Mesendoderm (in vitro differentiated cells): ENCODE measurements at places on chromosomes 4 and X.

DNA sequence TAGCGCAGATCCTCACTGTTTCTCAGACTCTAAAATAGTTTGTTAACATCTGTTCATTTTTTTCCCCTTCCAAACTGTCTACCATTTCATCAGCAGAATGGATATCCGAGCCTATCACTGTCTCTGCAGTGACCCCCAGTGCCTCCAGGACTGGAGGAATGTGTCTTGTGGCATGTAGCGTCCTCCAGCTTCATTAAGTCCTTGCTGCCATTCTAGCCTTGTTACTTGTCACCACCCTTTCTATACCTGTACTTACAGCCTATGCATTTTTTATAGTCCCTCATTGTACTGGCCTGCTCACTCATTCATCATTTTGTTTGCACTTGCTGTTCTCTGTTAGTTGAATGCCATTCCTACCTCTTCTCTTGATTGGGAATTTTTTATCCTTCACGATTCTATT, 179.1 kb downstream of the BMPR1B start:
- H3K27ac ChIP-seq = no peak overlapping the region
- no peaks in the 10 kb centered on the region for H3K27me3 ChIP-seq
- peaks cover 2% of the 10 kb centered on the region for H3K4me1 ChIP-seq

GRCh38 chr4:70449220-70449619, 22.8 kb upstream of the MUC7 start:
- H3K36me3 ChIP-seq = no peaks in the 10 kb centered on the region
- H3K4me1 ChIP-seq = no peaks in the 10 kb centered on the region
- H3K4me3 ChIP-seq = no peak overlapping the region
- H3K27ac ChIP-seq = no peak overlapping the region

DNA sequence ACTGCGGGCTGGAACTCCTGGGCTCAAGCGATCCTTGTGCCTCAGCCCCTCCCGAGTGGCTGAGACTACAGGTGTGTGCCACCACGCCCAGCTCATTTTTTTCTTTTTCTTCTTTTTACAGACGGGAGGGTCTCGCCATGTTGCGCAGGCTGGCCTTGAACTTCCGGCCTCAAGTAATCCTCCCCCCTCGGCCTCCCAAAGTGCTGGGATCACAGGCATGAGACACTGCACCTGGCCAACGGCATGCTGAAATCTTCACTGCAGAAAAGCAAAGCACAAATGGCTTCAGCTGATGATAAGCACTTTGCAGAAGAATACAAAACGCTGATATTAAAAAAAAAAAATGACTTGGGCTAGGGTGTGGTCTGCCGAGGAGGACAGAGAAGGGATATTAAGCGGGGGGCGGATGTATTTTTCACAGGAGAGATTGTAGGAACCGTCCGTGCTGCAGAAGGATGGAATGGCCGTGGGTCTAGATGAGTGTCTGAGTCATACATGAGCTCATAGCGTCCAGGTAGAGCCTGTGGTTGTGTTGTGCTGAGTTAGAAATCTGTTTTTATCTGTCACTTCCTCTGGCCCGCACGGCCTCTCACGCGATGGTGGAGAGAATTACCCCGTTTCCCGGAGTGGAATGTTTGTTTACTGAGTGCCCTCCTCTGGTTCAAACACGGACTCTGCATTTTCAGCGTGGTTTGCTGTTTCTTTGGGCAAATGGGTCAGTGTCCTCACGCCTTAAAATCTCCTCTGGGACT, 8.5 kb upstream of the AKAP17A start:
- no peak for DNase-seq
- no peak overlapping the region for H3K27ac ChIP-seq
- no peak overlapping the region for H3K4me3 ChIP-seq
- no peaks in the 10 kb centered on the region for H3K36me3 ChIP-seq

DNA sequence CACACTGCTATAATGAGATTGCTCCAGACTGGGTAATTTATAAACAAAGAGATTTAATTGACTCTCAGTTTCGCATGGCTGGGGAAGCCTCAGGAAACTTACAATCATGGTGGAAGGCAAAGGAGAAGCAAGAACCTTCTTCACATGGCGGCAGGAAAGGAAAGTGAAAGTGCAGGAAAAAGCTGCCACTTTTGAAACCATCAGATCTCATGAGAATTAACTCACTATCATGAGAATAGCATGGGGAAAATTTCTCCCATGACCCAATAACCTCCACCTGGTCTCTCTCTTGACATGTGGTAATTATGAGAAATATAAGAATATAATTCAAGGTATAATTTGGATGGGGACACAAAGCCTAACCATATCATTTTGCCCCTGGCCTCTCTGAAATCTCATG, 884.2 kb downstream of the GLUD2 start:
- no peak overlapping the region for H3K27ac ChIP-seq
- H3K4me1 ChIP-seq = no peaks in the 10 kb centered on the region
- no peak for DNase-seq
- H3K27me3 ChIP-seq = no peaks in the 10 kb centered on the region
- H3K4me3 ChIP-seq = no peak overlapping the region

- H3K4me3 ChIP-seq = no peak overlapping the region
- H3K36me3 ChIP-seq = no peaks in the 10 kb centered on the region
- H3K27ac ChIP-seq = no peak overlapping the region
Measured at GRCh38 chr4:22672944-22673343, 19.8 kb upstream of the GBA3 start.

DNA sequence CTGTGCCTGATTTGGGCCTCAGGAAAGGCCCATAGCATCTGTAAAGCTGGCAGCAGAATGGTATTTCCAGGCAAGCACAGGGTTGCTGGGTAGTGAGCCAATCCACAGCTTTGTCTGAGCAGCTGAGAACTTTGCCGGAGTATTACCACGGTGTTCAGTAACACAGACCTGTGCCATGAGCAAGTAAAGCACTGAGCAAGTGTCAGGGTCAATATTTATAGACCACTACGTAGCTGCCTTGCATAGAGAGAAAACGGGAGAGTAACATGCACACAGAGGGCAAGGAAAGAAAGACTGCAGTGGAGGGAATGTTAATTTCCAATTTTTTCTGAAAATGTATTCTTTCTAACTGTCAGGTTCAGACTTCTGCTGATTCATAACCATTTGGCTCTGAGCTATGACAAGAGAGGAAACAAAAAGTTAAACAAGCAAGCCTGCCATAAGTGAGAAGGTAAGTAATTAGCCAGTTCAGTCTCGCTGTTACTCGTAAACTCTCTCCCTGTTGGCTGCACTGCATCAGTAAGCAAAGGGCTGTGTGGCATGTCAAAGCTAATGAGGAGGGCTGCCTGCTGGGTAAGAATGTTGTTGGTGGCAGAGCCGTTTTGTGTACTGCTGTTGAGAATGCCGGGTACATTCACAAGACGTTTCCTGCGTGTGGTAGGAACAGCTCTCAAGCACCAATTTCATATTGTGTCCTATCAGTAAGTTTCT, 238.1 kb downstream of the BMPR1B start:
- H3K36me3 ChIP-seq = no peaks in the 10 kb centered on the region
- no peaks in the 10 kb centered on the region for H3K4me1 ChIP-seq
- DNase-seq = peak; percentile 76
- H3K4me3 ChIP-seq = no peak overlapping the region
- H3K27me3 ChIP-seq = no peaks in the 10 kb centered on the region

- no peak for DNase-seq
- no peaks in the 10 kb centered on the region for H3K36me3 ChIP-seq
- no peaks in the 10 kb centered on the region for H3K27me3 ChIP-seq
- H3K4me1 ChIP-seq = no peaks in the 10 kb centered on the region
Measured at GRCh38 chr4:183875251-183875825, 29.8 kb upstream of the STOX2 start.

DNA sequence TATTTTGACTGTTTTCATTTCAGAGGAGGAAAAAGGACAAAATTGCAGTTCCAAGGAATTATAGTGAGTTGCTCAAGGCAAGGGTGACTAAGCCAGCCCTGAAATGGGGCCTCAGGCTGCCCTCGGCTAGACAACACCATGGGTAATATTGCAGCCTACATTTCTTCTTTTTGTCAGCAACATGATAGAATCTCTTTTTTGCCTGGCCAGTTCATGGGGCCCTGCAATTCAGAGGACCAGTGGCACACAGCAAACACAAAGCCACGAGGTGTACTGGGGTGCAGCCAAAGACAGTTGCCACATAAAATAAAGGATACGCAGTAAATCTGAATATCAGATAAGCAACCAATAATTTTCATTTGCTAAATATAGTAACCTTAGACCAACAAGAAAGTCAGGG, 41.8 kb downstream of the RBM47 start:
- H3K4me3 ChIP-seq = no peak overlapping the region
- H3K36me3 ChIP-seq = no peaks in the 10 kb centered on the region
- DNase-seq = no peak
- H3K27me3 ChIP-seq = no peaks in the 10 kb centered on the region
- no peaks in the 10 kb centered on the region for H3K4me1 ChIP-seq

GRCh38 chrX:34859191-34859590, 83.4 kb upstream of the FAM47B start:
- no peaks in the 10 kb centered on the region for H3K4me1 ChIP-seq
- no peak overlapping the region for H3K27ac ChIP-seq
- H3K27me3 ChIP-seq = no peaks in the 10 kb centered on the region
- no peak for DNase-seq
- H3K36me3 ChIP-seq = no peaks in the 10 kb centered on the region

GRCh38 chr4:80295826-80296225, 29.4 kb downstream of the FGF5 start:
- H3K4me1 ChIP-seq = no peaks in the 10 kb centered on the region
- H3K27ac ChIP-seq = no peak overlapping the region
- H3K4me3 ChIP-seq = no peak overlapping the region
- no peaks in the 10 kb centered on the region for H3K27me3 ChIP-seq

DNA sequence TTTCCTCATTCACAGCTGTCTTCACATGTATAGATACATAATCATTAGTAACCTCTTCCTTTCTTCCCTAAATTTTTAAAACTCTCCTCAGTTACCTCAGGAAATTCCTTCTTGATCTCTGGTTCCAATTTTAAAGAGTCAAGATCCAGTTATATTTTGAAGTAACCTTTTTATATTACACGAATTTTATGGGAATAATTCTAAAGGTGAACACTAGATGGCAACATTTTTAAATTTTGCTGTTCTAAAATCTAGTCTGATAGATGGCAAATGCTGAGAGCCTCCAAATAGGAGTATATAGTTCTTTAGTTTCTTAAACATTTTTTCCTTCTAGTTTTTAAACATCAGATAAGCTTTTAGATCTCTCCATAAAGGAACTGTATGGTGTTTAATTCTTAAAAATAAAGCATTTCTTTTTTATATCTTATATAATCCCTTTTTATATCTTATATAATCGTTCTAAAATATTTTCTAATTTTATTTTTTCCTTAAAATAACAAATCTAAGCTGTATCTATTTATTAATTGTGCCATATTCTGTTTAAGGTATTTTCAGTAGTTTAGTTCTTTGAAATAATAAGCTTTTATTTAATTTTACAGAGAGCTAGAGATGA, 37.9 kb upstream of the PAPSS1 start:
- H3K4me1 ChIP-seq = no peaks in the 10 kb centered on the region
- no peak overlapping the region for H3K4me3 ChIP-seq
- H3K27me3 ChIP-seq = no peaks in the 10 kb centered on the region
- no peak for DNase-seq
- H3K36me3 ChIP-seq = no peaks in the 10 kb centered on the region
- no peak overlapping the region for H3K27ac ChIP-seq

DNA sequence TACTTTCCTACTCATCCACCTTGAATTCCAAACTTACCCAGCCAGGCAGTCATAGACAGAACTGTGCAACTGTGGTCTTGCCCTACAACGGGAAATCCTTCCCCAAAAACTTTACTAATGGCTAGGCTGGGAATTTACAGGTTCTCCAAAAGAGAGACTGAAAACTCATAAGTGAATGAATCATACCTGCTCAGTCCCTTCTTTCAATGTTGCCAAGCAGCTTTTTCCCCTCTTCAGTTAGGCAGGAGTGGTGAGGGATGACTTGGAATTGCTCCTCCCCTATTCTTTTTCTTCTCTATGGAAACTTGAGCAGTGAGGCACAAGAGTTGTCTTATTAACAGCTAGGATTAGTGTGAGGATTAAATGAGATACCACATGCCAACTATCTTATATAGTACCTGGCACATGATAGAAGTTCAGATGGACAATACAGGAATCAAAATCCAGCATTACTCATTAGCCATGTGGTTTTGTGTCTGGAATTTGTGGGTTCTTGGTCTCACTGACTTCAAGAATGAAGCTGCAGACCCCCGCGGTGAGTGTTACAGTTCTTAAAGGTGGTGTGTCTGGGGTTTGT, 105.9 kb downstream of the TEX13A start:
- H3K4me1 ChIP-seq = no peaks in the 10 kb centered on the region
- H3K27ac ChIP-seq = no peak overlapping the region

DNA sequence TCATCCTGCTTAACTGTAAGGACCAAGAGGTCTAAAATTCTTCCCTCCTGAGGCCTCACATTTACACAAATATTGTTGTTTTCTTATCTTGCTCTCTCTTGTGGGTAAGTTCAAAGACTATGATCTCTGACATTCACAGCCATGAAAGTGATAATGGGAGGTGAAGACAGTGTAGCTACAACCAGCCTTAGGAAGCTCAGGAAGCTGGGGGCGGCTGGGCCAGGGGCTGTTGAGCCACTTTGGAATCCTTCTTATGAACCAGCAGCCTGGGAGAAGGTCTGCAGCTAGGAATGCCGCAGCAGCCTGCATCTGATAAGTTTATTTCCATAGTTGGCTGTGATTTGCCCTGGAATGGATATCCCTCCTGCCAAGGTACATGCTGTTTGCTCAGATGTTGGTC, 316.2 kb downstream of the STIM2 start:
- H3K27ac ChIP-seq = no peak overlapping the region
- no peak overlapping the region for H3K4me3 ChIP-seq
- H3K4me1 ChIP-seq = no peaks in the 10 kb centered on the region
- H3K27me3 ChIP-seq = no peaks in the 10 kb centered on the region
- DNase-seq = peak; percentile 78

- H3K4me3 ChIP-seq = no peak overlapping the region
- H3K27ac ChIP-seq = no peak overlapping the region
- no peaks in the 10 kb centered on the region for H3K27me3 ChIP-seq
- no peak for DNase-seq
- no peaks in the 10 kb centered on the region for H3K4me1 ChIP-seq
- H3K36me3 ChIP-seq = no peaks in the 10 kb centered on the region
Measured at GRCh38 chr4:24274381-24274941, 309.9 kb downstream of the DHX15 start.

GRCh38 chrX:155086202-155086840, 15.0 kb downstream of the BRCC3 start:
- DNase-seq = peak; percentile 64
- H3K27me3 ChIP-seq = no peaks in the 10 kb centered on the region
- no peak overlapping the region for H3K4me3 ChIP-seq
- no peak overlapping the region for H3K27ac ChIP-seq
- H3K36me3 ChIP-seq = no peaks in the 10 kb centered on the region

- no peak overlapping the region for H3K27ac ChIP-seq
- H3K4me1 ChIP-seq = no peaks in the 10 kb centered on the region
- no peaks in the 10 kb centered on the region for H3K36me3 ChIP-seq
- no peak for DNase-seq
Measured at GRCh38 chr4:19368800-19369199, 882.9 kb upstream of the SLIT2 start.
